ENCODE measurements at places on chromosomes 7 and 10.
A peak's percentile ranks its signal among the peaks of the same experiment; 100 is the strongest.

GRCh38 chr10:112531421-112531820, 84.4 kb downstream of the VTI1A start:
- no peak for DNase-seq

- no peak for DNase-seq
Measured at GRCh38 chr10:72089618-72090017, 1.3 kb upstream of the SPOCK2 start.

- DNase-seq: no peak
Measured at GRCh38 chr10:80200259-80200658, 5.1 kb downstream of the ANXA11 start.

DNA sequence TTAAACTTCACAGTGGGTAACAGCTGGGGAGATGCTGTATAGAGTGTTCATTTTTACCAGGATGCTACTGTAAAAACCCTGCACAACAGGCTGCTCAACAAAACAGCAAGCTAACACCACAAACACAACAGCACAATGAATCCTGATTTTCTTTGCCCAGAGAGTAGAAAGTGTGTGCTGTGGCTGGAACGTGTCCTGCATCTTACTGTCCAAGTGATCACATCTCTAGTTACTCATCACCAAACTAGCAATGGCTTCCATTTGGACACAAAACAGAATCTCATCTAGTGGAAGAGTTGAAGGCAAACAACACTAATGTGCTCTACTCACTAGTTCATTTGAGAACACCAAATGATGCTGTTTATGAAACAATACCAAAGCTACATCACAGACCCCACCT, 121.2 kb downstream of the SLC25A13 start:
- DNase-seq: no peak

DNA sequence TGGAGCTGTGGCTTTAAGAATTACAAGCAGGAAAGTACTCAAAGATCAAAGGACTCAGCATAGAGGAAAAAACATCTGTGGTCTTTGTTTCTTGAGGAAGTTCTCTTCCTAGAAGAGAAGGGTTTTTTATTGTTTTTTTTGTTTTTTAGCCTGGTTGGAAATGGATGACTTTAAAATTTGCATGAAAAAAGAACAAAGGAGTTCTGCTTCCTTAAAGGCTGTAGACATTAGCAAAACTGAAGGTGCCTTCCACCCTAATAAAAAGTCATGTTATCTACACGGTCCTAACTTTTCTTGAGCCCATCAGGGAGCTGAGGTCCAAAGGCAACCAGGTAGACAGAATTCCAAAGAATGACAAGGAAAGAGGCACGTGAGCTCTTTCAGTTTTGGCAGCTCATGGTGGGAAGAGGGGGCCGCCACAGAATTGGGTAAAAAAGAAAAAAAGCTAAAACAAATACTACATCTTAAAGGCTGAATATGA, 356.6 kb downstream of the SH2D4B start:
- DNase-seq: no peak

DNA sequence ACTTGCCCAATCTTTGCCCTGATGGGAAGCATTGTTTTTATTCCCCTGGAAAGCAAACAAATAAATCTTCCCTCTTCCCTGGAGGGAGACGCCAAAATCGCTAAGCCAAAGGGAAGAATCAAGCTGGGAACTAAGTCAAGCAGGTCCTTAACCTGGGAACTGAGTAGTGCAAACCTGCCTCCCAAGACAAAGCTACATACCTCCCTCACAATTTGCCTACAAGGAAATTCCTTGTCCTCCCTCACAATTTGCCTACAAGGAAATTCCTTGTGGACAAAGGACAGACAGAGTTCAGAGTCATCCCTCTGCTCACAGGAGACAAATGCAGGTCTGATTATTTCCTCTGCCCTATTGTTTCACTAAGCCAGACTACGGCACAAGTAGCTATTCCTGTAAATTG, 50.5 kb downstream of the SPOCK2 start:
- DNase-seq: no peak

DNA sequence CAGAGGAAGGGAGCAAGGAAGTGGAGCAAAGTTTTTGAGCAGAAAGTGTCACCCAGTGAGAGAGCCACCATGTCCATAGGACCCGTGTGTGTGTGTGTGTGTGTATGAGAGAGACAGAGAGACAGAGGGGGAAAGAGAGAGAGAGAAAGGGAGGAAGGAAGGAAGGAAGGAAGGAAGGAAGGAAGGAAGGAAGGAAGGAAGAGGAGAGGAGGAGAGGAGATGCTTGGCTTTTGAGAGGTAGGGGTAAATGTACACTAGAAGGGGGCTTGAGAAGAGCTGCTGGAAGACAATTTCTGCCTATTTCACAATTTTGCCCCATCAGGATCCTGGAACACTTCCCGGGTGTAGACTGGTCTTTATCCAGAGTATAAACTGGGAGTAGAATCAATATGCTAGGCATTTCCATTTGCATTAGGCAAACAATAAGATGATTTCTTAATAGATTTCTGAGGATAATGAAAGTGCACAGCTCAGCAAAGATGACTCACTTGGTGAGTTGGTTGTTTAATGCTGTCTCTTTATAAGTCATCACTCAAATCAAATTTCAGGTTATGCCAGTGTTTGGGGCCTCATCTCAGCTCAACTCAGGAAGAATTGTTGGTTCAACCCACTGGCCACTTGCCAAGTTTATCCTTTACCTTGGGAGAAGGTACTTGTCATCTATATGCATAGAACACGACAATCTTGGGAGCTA, 70.0 kb upstream of the FAM13C start:
- DNase-seq: no peak

DNA sequence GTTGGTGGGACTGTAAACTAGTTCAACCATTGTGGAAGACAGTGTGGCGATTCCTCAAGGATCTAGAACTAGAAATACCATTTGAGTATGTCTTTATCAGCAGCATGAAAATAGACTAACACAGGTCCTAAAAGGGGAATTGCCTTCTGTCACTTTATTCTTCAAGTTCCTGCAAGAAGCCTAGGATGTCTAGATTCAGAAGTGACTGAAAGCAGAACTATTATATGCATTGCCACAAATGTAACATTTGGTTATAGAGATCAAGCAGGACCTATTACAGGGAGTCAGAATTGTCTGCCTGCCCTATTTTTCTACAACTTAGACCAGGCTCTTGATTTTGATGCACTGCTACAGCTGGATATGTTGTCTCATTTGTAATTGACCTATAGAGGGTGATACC, 364.7 kb downstream of the SORCS1 start:
- DNase-seq: no peak

DNA sequence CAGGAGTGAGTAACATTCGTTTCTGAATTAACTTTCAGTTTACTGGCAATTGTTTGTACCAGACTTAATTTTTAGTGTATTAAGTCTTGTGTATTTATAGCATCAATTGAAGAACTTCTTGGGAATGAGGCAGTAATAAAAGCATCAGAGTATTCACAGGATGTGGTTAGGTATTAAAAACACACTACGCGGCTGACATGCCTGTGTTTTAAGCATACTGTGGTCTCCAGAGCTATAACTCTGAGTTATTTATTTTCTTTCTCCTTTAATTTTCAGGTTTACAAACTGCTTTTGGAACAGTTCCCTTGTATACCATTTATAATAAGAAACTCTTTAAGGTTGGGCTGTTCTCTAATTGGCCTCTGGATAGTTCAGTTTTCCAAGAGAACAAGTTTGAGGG, 626.1 kb upstream of the NRG3 start:
- no peak for DNase-seq

DNA sequence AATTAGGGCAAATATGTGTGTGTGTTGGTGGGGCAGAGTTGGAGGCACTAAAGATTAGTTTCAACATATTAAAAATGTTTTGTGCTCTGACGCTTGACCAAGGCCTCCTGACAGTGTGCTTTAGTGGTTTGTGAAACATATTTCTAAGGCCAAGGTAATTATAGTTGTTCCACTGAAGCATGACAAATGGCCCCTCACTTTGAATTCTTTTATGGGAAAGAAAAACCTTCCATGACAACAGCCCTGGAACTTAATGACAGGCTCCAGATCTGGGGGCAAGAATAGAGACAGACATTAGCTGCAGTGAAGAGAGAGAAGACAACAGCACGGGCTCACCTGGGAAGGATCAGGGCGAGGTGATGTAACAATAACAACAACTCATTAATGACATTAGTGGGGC, 155.8 kb downstream of the CHN2 start:
- peak; percentile 89 for DNase-seq

DNA sequence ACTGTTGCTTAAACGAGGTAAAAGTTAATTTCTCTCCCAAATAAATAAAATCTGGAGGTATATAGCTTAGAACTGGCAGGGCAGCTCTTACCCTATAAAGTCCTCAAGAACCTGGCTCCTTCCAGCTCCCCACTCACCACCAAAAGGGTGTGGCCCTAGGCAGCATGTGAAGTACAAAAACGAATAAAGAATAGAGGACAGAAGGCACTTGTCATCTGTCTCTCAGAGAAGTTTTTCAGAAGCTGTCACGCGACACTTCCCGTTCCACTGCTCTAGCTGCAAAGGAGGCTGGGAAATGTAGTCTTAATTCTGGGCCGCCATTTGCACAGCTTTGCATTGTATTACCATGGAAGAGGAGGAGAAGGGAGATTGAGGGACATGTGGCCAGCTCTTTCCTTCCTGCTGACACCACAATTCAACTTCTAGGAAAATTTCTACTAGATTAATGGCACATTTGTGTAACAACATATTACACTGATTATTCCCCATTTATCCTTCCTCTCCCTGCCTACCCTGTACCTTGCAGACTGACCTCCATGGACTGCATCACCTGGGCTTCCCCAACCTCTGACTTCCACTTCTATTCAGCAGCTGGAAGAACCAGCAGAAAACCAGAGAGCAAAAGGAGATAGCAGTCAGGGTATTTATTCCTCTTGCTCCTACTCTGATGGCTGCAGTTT, 62.2 kb downstream of the CCDC71L start:
- DNase-seq: peak; percentile 85

DNA sequence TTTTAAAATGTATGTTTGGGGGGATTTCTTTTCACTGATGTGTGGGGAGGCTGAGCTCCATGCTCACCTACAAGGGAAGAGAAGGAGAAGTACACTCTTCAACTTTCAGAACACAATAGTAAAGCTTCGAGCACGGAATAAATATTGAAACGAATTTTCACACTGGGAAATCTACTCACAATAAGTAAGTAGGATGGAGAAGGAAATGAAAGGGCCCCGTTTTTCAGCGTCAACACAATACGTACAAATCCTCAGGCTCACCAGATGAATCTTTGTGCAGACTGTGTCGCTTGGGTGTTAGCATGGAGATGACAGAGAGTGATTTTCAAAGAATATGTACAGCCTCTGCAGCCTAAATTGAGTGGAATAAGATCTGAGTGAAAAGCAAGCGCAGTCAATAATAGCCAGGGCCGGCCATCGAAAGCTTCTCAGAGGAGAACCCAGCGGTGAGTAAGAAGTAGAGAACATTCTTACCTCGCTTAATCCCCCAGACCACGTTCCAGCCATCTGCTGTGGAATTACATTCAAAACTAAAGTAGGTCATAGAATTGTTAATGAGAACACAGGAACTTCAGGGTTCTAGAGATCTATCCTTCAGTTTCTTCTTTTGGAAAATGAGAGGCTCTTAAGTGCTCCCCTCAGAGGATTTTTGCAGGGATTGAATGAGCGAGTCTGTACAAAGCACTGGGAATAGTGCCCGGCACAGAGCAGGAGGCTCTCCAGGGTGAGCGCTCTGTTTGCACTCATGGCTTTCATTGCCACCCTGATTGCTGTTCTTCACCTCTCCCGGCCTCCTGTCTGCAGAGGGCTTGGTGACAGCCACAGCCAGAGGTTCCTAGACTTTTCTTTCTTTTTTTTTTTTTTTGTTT, 292.8 kb downstream of the SFMBT2 start:
- DNase-seq: no peak

DNA sequence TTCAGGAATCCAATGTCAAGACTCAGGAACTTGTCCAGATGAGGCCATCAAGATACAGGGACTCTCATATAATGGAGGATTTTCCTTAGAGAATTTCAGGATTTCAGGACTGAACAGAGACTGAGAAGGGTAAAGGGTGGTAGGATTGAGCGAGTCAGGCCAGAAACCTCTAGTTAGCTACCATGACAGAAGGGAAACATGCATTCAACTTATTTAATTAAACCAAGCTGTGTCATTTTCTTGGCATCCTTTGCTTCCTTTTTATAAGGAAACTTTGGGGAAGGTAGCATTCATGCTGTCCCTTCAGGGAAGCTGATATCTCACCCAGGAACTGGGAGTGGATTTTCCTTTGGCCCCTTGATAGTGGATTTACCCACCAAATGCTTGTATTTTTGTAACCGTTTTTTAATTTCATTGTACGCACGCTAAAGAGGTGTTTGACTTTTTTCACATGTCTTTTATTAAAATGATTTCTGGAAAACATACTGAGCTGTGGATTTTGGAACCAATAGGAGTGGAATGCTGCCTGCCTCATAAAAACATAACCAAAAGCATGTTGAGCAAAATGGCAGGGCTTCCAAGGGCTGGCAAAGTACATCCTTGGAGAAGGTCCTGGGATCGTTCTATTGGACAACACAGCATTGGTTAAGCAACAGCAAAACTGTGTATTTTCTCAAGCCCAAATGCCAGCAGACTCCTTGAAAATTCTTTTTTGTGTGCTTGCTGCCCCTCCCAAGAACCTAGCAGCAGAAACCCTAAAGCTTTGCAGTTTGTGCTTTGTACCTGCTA, 104.5 kb downstream of the CXCL12 start:
- no peak for DNase-seq

DNA sequence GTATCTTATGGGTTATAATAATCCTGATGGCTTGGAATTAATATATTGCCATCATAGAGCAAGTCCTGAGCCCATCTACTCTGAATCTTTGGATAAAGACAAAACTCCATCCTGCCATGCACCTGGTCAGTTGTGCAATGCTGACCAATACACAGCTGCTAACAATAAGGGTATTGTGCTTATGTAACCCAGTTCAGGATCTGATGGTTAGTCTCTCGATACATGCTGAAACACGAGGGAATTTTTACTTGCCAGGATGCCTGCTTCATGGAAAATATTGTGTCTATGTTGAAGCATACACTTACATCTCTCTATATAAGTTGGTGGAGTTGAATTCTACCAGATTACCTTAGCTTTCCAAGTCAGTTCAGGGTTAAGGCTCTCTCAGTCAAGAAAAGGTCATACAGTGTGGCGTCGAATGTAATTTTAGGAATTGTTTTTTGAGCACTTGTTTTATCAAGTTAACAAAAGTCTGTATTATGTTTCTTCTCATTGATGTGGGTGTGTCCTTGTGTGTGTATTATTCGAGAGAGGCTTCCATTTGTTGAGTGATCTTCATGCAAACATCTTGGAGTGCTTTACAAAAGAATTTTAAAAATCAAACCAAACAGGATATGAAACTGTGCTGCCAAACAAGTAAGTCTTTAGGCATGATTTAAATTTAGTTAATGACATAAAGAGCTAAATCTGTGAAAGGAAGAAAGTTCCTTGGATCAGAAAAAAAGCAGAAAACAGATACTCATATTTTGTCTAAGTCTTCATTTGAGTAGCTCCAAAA, 449.1 kb downstream of the SUGCT start:
- no peak for DNase-seq

- peak; percentile 28 for DNase-seq
Measured at GRCh38 chr10:104350127-104350635, 3.5 kb upstream of the CFAP58 start.

DNA sequence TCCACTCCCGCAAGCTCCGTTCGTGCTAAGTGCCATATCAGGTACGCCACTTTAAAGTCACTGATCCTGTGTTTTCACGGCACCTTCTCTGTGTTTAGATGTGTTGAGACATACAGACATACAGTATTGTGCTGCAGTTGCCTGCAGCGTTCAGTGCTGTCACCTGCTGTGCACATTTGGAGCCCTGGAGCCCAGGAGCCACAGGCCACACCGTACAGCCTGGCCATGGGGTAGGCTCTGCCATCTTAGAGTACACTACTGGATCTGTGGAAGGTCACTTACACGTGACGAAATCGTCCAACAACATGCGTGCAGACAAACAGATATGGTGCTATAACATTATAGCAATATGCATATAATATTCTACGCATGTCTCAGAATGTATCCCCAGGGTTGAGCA, 111.3 kb downstream of the ELFN1 start:
- DNase-seq: no peak
